ENCODE measurements at places on chromosomes 4 and X. TPM values are rescaled to one million over a fixed set of nuclear protein-coding genes. Genes with fewer than 3 reads are reported as not detected.

Gene IDS
- 147 TPM for polyA plus RNA-seq

GRCh38 chr4:141768954-141769353 lies 132.6 kb downstream of the IL15 start:
- no peak for DNase-seq

Gene IL2
- polyA plus RNA-seq, result not detected

DNA sequence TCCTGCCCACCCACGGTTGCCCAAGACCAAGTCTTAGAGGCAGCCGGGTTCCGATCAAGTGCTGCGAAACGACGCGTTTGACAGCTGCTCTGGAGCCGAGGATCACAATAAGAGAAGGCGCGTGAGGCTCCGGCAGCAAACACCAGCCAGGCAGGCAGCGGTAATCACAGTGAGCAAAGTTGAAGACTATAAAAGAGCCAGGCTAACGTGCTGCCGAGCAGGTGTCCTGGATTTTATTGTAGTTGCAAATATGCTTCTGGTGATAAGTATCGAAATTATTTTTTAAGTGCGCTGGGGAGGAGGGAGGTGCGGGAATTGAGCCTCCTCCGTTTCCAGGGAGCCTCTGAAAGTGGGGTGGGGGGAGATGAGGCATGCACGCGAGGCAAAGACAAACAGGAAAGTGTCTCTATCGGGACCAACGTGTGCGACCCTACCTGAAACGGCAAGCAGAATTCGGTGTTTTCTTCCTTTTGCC lies 590 bp downstream of the GABRA2 start:
- DNase-seq, result no peak

GRCh38 chr4:73718375-73719373 lies 21.7 kb upstream of the CXCL8 start:
- DNase-seq, result no peak

Gene CXCR3
- polyA plus RNA-seq, result 111 TPM

Gene SPATA4
- polyA plus RNA-seq, result not detected
